Spinal cord (tissue), 10 donors: ENCODE measurements at places on chromosomes 1 and 21. TPM values are rescaled to one million over a fixed set of nuclear protein-coding genes. Genes with fewer than 3 reads are reported as not detected.

KRTAP19-3 gene
- not detected for total RNA-seq

GRCh38 chr1:168974611-168975010, 131.9 kb upstream of the ATP1B1 start:
- no peak for DNase-seq
- no peaks in the 10 kb centered on the region for H3K36me3 ChIP-seq
- H3K4me1 ChIP-seq, result peaks cover 5% of the 10 kb centered on the region

GRCh38 chr1:92444351-92444750, 42.4 kb downstream of the GFI1 start:
- H3K36me3 ChIP-seq, result no peaks in the 10 kb centered on the region
- H3K27ac ChIP-seq, result no peak overlapping the region
- no peaks in the 10 kb centered on the region for H3K27me3 ChIP-seq
- H3K4me3 ChIP-seq, result no peak overlapping the region
- peaks cover 7% of the 10 kb centered on the region for H3K4me1 ChIP-seq
- DNase-seq, result no peak

GRCh38 chr1:12035312-12035711, 16.0 kb downstream of the MIIP start:
- peaks cover 22% of the 10 kb centered on the region for H3K36me3 ChIP-seq
- H3K4me3 ChIP-seq, result no peak overlapping the region
- no peak for DNase-seq
- H3K27me3 ChIP-seq, result no peaks in the 10 kb centered on the region
- H3K27ac ChIP-seq, result peak overlapping the region; percentile 85
